Heart left ventricle (tissue), 16 donors: ENCODE measurements at places on chromosomes 4 and X. TPM values are rescaled to one million over a fixed set of nuclear protein-coding genes. Genes with fewer than 3 reads are reported as not detected.
A peak's percentile ranks its signal among the peaks of the same experiment; 100 is the strongest.

GRCh38 chr4:75848891-75849290 lies 53.4 kb downstream of the PPEF2 start:
- no peak for DNase-seq

DNA sequence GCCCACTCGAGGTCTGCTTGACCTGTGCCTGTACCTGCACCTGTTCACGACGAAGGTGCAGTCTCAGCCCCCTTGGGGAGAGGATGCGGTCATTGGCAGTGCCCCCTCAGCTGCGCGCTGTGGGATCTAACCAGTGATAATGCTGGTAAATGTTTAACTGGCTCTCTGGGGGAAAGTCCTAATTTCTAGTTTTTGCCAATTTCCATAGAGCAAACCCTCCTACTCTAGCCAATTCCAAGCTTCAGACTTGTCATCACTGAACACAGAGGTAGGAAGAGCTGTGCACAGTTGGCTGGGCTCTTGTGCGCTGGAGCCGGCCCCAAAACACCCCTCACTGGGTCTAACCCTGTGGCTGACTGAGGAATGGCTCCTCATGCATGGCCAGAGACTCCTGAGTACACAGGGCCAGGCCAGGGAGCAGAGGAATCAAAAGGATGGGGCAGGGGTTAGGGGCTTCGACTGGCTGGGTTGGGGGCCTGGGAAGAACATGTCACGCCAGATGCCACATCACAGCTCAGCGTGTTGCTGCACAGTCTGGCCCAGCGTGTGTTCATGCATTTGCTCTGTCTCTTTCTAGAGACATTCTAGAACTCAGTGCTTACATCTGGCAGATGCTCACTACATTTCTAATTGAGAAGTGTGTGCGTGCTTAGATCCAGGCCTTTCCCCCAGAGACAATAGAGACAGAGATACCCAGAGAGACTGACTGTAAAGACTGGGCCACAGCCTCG lies 270.8 kb downstream of the BCOR start:
- no peak for DNase-seq

GRCh38 chrX:18884916-18885315 lies 99.0 kb downstream of the PHKA2 start:
- no peak for DNase-seq

DNA sequence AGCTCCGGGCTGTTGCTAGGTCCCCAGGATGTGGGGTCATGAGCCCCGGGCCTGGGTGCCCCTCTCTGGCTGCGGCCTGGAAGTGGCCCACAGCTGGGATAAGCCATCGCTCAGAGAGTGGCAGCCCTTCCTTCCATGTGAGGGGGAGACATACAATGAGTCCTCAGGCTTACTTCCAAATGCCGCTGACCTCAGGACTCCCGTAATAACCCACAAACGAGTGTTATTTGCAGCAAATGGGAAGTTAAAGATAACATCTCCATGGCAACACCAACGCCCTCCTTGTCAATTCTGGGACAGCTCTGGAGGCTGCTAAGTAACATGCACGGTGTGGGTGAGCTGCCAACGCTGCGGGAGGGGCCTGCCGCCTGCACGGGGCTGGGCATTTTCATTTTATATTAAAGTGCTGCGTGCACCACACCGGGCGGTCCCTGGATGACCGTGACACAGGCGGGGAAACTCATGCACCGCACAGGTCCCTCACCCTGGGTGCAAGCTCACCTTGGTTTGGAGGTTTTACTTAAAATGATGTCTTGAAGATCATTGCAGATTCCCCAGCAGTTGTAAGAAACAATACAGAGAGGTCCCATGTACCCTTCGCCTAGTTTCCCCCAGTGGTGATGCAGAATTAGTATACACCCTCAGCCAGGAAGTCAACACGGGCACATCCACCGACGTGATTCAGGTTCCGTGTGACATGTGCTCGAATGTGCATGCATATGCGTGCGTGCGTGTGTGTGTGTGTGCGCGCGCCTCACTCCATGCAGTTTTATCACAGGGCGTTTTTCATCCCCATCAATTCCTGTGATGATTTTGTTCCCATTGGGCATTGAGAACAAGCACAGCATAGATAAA lies 79.4 kb downstream of the ABLIM2 start:
- DNase-seq, result peak; percentile 49

- DNase-seq, result no peak
These were observed 325.3 kb upstream of the RASGEF1B start for GRCh38 chr4:81796790-81797528.

- DNase-seq, result no peak
These were observed 1629.2 kb upstream of the ADGRL3 start for GRCh38 chr4:59570860-59571476.

GRCh38 chr4:149999485-150000074 lies 78.7 kb upstream of the DCLK2 start:
- peak; percentile 32 for DNase-seq

DNA sequence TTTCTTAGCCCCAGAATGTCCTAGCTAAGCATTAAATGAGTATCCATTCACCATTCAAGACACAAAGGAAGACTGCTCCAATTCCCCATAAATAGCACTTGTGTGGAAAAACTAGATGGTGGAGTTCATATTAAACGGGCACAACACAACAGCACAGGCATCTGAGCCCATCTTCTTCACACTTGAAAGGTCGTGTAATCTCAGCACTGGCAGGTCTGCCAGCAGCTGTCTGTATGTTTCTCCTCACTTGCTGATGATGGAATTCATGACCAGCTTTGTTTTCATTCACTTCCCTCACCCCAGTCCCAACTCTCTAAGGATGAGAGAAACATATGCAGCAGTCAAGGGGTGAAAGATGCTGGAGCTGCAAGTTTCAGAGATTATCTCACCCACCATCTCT lies 148.7 kb downstream of the AFAP1 start:
- no peak for DNase-seq

- no peak for DNase-seq
These were observed 5.1 kb upstream of the ARL13A start for GRCh38 chrX:100964362-100964761.

The FAM50A gene
- total RNA-seq, result 59.5 TPM

The FUNDC1 gene
- total RNA-seq, result 30.2 TPM

The HPSE gene
- total RNA-seq, result 3.5 TPM

The TCEAL2 gene
- 0.29 TPM for total RNA-seq

The SPANXA2 gene
- total RNA-seq, result not detected

The PPARGC1A gene
- 59.6 TPM for total RNA-seq

The CT45A2 gene
- not detected for total RNA-seq
